ENCODE measurements at places on chromosomes 4 and X. TPM values are rescaled to one million over a fixed set of nuclear protein-coding genes. Genes with fewer than 3 reads are reported as not detected.

Gene MBTPS2
- polyA plus RNA-seq, result 23.8 TPM

Gene HPRT1
- polyA plus RNA-seq, result 17.6 TPM

Gene IL2
- not detected for polyA plus RNA-seq

GRCh38 chr4:25560605-25561004, 95.0 kb upstream of the SLC34A2 start:
- DNase-seq, result no peak

DNA sequence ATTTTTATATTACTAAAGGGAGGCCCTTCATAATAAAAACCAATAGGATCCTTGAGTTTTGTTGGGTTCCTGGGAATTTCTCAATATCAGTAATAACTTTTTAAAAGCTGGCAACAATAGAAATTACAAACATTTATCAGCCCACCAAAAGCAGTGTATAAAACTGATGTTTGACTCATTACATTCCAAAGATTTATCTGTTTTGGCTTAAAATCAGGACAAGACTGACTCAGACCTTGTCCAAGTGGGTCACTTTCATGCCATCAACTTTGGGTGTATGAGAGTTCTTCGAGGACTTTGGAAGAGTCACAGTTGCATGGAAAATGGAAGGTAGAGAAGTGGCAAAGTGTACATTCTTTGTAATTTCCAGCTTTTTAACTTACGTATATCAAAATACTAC, 102.8 kb downstream of the FRMPD4 start:
- no peak for DNase-seq

- DNase-seq, result peak; percentile 27
These were observed 20.1 kb downstream of the SLC7A11 start for GRCh38 chr4:138222046-138222445.

GRCh38 chrX:15973299-15973698, 118.7 kb upstream of the AP1S2 start:
- DNase-seq, result peak; percentile 6

GRCh38 chr4:170202721-170203120, 113.0 kb upstream of the AADAT start:
- no peak for DNase-seq

GRCh38 chr4:125096662-125097061, 218.1 kb upstream of the FAT4 start:
- no peak for DNase-seq

- no peak for DNase-seq
These were observed 9.2 kb upstream of the FAM53A start for GRCh38 chr4:1693131-1693896.

GRCh38 chrX:109635146-109635545, 10.2 kb upstream of the KCNE5 start:
- no peak for DNase-seq
